T-helper 2 cell treated with Interferon-gamma antibody and Interleukin-4, amounts not matched to agents 100 ng/mL and 5 ng/mL, for 36 hours (primary cell): ENCODE measurements at places on chromosomes 5 and 9. TPM values are rescaled to one million over a fixed set of nuclear protein-coding genes. Genes with fewer than 3 reads are reported as not detected.

Gene FCN1
- total RNA-seq: not detected in 2 replicates

Gene DHX29
- total RNA-seq: 17.9 and 19.5 TPM in 2 replicates

Gene MYOT
- not detected in 2 replicates for total RNA-seq

Gene C5orf52
- total RNA-seq: not detected in 2 replicates

Gene PCDHA10
- total RNA-seq: not detected in 2 replicates

Gene PCDHAC2
- not detected in 2 replicates for total RNA-seq
